ENCODE measurements at places on chromosomes 4 and X.

- DNase-seq, result no peak
- no peaks in the 10 kb centered on the region for H3K4me1 ChIP-seq
- H3K27me3 ChIP-seq, result no peaks in the 10 kb centered on the region
These were observed 276.3 kb upstream of the GALNT7 start for GRCh38 chr4:172892300-172892699.

- H3K36me3 ChIP-seq, result no peaks in the 10 kb centered on the region
- H3K4me1 ChIP-seq, result no peaks in the 10 kb centered on the region
- H3K27me3 ChIP-seq, result no peaks in the 10 kb centered on the region
- DNase-seq, result no peak
- no peak overlapping the region for H3K27ac ChIP-seq
These were observed 23.6 kb upstream of the HGFAC start for GRCh38 chr4:3418029-3418762.

- H3K4me1 ChIP-seq, result peaks cover 11% of the 10 kb centered on the region
- no peak for DNase-seq
- H3K27ac ChIP-seq, result no peak overlapping the region
- H3K27me3 ChIP-seq, result no peaks in the 10 kb centered on the region
These were observed 44.8 kb downstream of the RBPJ start for GRCh38 chr4:26365537-26366150.

- H3K4me1 ChIP-seq, result no peaks in the 10 kb centered on the region
- no peak overlapping the region for H3K4me3 ChIP-seq
- no peaks in the 10 kb centered on the region for H3K27me3 ChIP-seq
These were observed 19.1 kb downstream of the PPAT start for GRCh38 chr4:56416349-56416748.

GRCh38 chr4:163132469-163133218 is 34.0 kb downstream of the NAF1 start:
- H3K4me3 ChIP-seq, result no peak overlapping the region
- H3K27me3 ChIP-seq, result no peaks in the 10 kb centered on the region
- DNase-seq, result no peak

- no peak overlapping the region for H3K4me3 ChIP-seq
- H3K27me3 ChIP-seq, result no peaks in the 10 kb centered on the region
- DNase-seq, result no peak
- no peaks in the 10 kb centered on the region for H3K36me3 ChIP-seq
These were observed 107.1 kb upstream of the BMPR1B start for GRCh38 chr4:94650690-94651089.

- no peak overlapping the region for H3K27ac ChIP-seq
- H3K4me3 ChIP-seq, result no peak overlapping the region
- DNase-seq, result no peak
- H3K27me3 ChIP-seq, result no peaks in the 10 kb centered on the region
- no peaks in the 10 kb centered on the region for H3K4me1 ChIP-seq
- H3K36me3 ChIP-seq, result no peaks in the 10 kb centered on the region
These were observed 81.2 kb downstream of the ABLIM2 start for GRCh38 chr4:8077181-8078108.

All from CD8-positive, alpha-beta memory T cell (primary cell).